ENCODE measurements at places on chromosomes 16 and 17. TPM values are rescaled to one million over a fixed set of nuclear protein-coding genes. Genes with fewer than 3 reads are reported as not detected.

DNA sequence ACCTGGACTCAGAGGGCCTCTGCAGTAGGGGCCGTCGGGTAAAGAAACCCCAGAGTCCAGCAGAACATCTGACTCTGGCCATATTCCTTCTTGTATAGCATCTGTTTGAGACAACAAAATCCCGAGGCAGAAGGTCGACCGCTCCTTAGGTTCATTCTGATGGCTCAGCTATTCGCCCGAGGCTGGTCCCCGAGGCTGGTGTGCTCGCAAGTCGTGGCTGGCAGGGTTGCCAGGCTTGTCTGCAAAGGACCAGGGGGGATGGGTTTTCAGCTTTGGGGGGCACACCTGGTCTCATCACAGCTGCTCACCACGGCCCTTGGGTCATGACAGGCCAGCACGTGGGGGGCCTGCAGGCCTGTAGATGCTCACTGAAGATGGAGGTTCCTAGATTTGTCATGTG, 119.1 kb downstream of the BANP start:
- no peak for DNase-seq
- peaks cover 25% of the 10 kb centered on the region for H3K36me3 ChIP-seq
- H3K27me3 ChIP-seq: no peaks in the 10 kb centered on the region
- no peak overlapping the region for H3K4me3 ChIP-seq
- H3K27ac ChIP-seq: no peak overlapping the region
- no peaks in the 10 kb centered on the region for H3K4me1 ChIP-seq

GRCh38 chr16:83343935-83344366, 463.8 kb upstream of the HSBP1 start:
- no peaks in the 10 kb centered on the region for H3K27me3 ChIP-seq
- no peak for DNase-seq
- H3K4me1 ChIP-seq: no peaks in the 10 kb centered on the region
- no peak overlapping the region for H3K4me3 ChIP-seq
- no peaks in the 10 kb centered on the region for H3K36me3 ChIP-seq

- H3K36me3 ChIP-seq: peaks cover 47% of the 10 kb centered on the region
- no peak for DNase-seq
- H3K27ac ChIP-seq: no peak overlapping the region
Observed at GRCh38 chr16:87829622-87829980, 39.7 kb downstream of the SLC7A5 start.

GRCh38 chr17:50361561-50362480, 11.2 kb downstream of the MRPL27 start:
- DNase-seq: peak; percentile 91
- peaks cover 38% of the 10 kb centered on the region for H3K36me3 ChIP-seq
- peak overlapping the region; percentile 59 for H3K27ac ChIP-seq
- H3K4me3 ChIP-seq: no peak overlapping the region

GRCh38 chr17:82043507-82043906, 6.0 kb upstream of the DCXR start:
- DNase-seq: no peak
- no peak overlapping the region for H3K27ac ChIP-seq
- no peaks in the 10 kb centered on the region for H3K4me1 ChIP-seq
- H3K36me3 ChIP-seq: peaks cover 2% of the 10 kb centered on the region

- H3K27ac ChIP-seq: peak overlapping the region; percentile 29
- no peak overlapping the region for H3K4me3 ChIP-seq
- H3K36me3 ChIP-seq: no peaks in the 10 kb centered on the region
Observed at GRCh38 chr16:87948119-87948545, 3.1 kb upstream of the BANP start.

GRCh38 chr16:15979801-15980200, 30.4 kb downstream of the ABCC1 start:
- H3K27ac ChIP-seq: no peak overlapping the region
- H3K4me1 ChIP-seq: peaks cover 56% of the 10 kb centered on the region
- H3K36me3 ChIP-seq: no peaks in the 10 kb centered on the region
- no peak overlapping the region for H3K4me3 ChIP-seq
- no peak for DNase-seq

GRCh38 chr16:49603956-49604355, 230.4 kb downstream of the C16orf78 start:
- DNase-seq: no peak
- no peak overlapping the region for H3K4me3 ChIP-seq
- no peaks in the 10 kb centered on the region for H3K36me3 ChIP-seq
- H3K27me3 ChIP-seq: no peaks in the 10 kb centered on the region

DNA sequence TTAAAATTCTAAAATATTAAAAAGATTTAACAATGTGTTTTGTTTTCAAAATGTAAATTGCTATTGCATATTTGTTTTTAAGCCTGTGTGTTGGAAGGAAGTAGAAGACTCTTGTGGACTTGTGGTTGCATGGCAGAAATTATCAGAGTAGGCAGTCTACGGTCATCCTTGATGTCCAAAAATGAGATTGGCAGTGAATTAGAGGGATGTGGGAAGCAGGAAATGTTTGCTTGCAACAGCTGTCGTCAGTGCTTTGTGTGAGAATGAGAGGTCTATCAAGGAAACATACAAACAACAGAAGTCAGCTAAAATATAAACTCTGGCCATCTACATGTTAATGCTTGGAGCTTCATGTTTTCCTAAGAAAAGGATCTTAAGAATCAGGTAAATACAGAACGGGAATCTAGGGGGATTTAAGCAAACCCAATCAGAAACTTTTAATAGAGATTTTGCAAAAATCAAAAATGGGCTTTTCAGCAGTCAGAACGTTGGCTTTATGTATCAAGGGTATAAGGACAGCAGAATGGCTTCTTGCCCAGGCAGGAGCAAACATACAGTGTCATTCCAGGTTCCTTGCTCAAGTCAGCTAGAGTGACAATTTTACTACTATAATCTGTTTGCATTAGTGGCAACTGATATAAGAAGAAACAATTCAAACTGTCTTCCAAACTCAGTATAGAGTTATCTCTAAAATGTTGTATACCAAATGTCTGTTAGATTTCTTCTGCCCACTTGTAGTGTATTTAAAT, 196.7 kb downstream of the CYB561 start:
- H3K27ac ChIP-seq: no peak overlapping the region
- H3K4me3 ChIP-seq: no peak overlapping the region
- H3K36me3 ChIP-seq: no peaks in the 10 kb centered on the region

- H3K27ac ChIP-seq: no peak overlapping the region
- no peak for DNase-seq
- no peaks in the 10 kb centered on the region for H3K36me3 ChIP-seq
- H3K4me1 ChIP-seq: no peaks in the 10 kb centered on the region
- no peaks in the 10 kb centered on the region for H3K27me3 ChIP-seq
Observed at GRCh38 chr16:53998966-53999522, 287.5 kb downstream of the IRX3 start.

DNA sequence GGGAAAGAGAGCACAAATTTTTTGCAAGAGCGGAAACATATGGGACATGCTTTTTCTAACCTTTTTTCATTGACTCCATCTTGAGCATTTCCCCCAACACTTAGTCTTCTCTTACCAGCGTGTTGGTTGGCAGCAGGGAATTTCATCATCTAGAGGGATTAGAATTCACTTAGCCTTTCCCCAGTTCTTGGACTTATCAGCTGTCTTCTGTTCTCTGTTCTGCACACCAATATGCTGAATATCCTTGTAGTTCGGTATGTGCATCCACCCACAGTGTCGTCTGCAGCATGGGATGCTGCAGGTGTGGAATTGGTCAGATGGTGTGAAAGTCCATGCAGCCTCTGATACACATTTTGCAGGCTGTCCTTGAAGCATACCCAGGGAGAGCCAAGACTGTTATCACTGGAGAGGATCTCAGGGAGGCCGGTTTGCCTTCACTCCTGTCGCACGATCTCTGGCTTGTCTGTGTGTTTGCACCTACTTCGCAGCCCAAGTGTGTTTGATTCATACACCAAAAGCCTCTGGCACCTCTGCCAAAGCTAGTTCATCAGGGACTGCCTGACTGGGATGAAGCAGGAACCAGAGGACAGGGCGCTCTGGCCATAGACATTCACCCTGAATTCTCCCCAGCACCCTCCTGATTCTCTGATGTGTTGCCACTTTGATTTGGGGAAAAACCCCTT, 93.3 kb downstream of the SOCS1 start:
- peaks cover 17% of the 10 kb centered on the region for H3K36me3 ChIP-seq
- no peak for DNase-seq
- no peaks in the 10 kb centered on the region for H3K27me3 ChIP-seq
- peaks cover 6% of the 10 kb centered on the region for H3K4me1 ChIP-seq
- no peak overlapping the region for H3K4me3 ChIP-seq
- peak overlapping the region; percentile 68 for H3K27ac ChIP-seq

GRCh38 chr16:10580883-10581247, 467 bp upstream of the EMP2 start:
- H3K27me3 ChIP-seq: peaks cover 21% of the 10 kb centered on the region
- peak overlapping the region; percentile 87 for H3K4me3 ChIP-seq
- H3K4me1 ChIP-seq: peaks cover 53% of the 10 kb centered on the region
- H3K36me3 ChIP-seq: no peaks in the 10 kb centered on the region
- no peak for DNase-seq
- H3K27ac ChIP-seq: peak overlapping the region; percentile 97

DNA sequence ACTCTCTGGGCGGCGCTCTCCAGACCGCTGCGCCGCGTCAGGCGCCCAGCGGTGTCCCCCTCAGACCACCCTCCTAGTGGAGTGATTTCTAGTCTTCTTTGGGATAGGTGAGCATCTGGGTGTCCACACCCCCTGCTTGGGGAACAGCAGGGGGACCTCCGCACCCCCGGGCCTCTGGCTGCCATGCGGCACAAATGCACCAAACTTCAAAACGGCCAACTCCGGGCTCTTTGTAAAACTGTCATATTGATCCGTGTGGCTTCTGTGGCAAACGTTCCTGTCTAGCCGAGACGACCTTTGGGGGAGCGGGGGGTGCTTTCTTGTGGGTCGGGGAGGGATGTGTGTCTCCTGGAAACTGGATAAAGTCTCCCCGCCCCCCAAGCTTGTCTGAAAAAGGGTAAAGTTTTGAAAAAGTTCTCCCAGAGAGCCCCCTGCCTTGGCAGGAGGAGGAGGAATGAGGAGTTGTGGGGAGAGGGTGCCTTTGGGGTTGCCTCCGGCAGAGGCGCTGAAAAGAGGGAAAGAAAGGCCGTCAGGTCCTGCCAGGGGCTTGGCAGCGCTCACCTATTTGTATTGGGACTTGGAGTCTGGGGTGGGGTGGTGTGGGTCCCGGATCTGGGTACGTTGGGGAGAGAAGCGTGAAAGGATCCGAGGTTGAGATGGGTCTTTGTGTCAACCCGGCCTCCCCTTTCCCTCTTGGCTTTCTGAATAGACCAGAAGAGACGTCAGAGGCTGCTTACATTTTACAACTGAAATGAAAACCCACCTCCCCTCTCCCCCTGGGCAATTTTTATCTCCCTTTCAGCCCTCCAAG, 2.2 kb upstream of the CHD3 start:
- peaks cover 21% of the 10 kb centered on the region for H3K36me3 ChIP-seq
- peaks cover 80% of the 10 kb centered on the region for H3K4me1 ChIP-seq
- peak; percentile 54 for DNase-seq
- H3K27ac ChIP-seq: peak overlapping the region; percentile 98
- H3K4me3 ChIP-seq: peak overlapping the region; percentile 93
- no peaks in the 10 kb centered on the region for H3K27me3 ChIP-seq

DNA sequence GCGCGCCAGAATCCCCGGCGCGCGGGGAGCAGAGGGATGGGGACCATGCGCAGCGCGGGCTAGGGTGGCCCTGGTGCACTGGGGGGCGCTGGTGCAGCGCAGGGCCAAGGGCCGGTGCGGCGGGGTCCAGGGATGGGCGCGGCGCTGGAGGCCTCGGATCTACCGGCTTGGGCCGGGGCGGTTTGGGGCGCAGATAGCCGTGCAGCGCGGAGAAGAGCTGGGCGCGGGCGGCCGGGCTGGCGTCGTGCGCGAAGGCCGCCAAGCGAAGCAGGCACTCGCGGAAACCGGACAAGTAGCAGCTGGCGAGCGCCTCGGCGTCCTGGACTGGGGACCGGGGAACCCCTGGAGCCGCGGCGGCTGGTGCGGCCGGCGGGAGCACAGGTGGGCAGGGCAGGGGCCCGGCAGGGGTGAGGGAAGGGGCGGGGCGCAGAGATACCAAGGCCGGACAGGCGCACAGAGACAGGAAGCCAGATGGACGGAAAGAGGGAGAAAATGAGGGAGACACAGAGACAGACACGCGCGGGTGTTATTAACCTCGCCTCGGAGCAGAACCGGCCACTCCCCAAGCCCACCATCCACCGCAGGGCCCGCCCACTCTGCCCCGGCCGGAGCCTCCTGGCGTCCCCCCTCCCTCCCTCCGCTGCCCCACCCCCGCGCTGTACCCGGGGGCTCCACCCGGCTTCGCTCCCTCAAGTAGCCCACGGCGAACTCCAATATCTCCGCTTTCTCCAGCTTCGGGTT, 2.1 kb downstream of the HES7 start:
- H3K36me3 ChIP-seq: no peaks in the 10 kb centered on the region
- peaks cover 60% of the 10 kb centered on the region for H3K27me3 ChIP-seq
- peak overlapping the region; percentile 40 for H3K27ac ChIP-seq
- peaks cover 96% of the 10 kb centered on the region for H3K4me1 ChIP-seq
- no peak for DNase-seq
- peak overlapping the region; percentile 70 for H3K4me3 ChIP-seq

DNA sequence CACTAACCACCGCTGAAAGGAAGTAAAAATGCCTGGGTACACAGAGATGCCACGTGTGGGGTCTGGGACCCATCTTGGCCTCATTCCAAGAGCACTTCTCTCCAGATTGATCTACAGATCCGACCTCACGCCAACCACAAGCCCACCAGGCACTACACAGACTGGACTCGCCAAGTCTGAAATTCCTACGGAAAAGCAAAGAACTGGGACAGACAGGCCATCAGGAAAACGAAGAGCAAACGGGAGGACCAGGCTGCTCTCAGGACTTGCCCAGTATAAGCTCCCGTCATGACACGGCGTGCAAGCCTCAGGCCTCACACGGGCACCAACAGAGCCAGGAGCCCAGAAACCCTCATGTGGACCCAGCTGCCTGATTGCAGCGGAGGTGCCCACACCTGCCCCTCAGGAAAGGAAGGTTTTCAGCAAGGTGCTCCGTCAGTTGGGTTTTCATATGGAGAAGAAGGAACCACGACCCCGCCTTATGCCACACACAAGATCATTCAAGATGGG, 20.1 kb upstream of the C16orf95 start:
- no peak for DNase-seq
- H3K27me3 ChIP-seq: no peaks in the 10 kb centered on the region
- no peak overlapping the region for H3K4me3 ChIP-seq
- peaks cover 5% of the 10 kb centered on the region for H3K4me1 ChIP-seq
- H3K27ac ChIP-seq: no peak overlapping the region
- H3K36me3 ChIP-seq: peaks cover 87% of the 10 kb centered on the region

CCL22 gene
- 0.37 TPM for total RNA-seq

GAST gene
- not detected for total RNA-seq

KRT23 gene
- total RNA-seq: not detected

MYH2 gene
- not detected for total RNA-seq

TAC4 gene
- total RNA-seq: not detected

NAGS gene
- total RNA-seq: 0.29 TPM

ICAM2 gene
- total RNA-seq: not detected

MYADML2 gene
- total RNA-seq: not detected

CCDC144A gene
- total RNA-seq: 14.5 TPM

NT5M gene
- total RNA-seq: not detected

BRIP1 gene
- not detected for total RNA-seq

FZD2 gene
- total RNA-seq: not detected

Measured in stomach (tissue), 19 donors.